ENCODE measurements at places on chromosomes 3 and 15.
A peak's percentile ranks its signal among the peaks of the same experiment; 100 is the strongest.

GRCh38 chr3:168596175-168596823, 500.6 kb upstream of the GOLIM4 start:
- no peak for DNase-seq

DNA sequence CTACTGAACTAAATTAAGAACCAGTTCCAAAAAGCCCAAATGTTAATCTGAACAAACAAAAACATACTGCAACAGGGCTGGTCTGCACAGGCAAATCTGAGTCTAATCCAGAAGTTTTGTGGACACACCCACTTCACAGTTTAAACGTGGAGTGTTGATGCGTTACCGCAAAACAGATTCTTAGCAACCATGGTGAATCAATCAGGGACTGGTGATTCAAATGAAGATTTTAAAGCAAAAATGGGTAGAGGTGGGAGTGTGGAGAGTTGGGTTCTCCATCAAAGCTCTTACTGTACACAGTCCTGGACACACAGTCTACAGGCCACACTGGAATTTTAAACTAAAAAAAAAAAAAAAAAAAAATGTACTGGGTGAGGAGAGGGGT, 5.2 kb downstream of the ANXA2 start:
- no peak for DNase-seq

- no peak for DNase-seq
Measured at GRCh38 chr3:171199473-171199829, 172.9 kb upstream of the SLC2A2 start.

DNA sequence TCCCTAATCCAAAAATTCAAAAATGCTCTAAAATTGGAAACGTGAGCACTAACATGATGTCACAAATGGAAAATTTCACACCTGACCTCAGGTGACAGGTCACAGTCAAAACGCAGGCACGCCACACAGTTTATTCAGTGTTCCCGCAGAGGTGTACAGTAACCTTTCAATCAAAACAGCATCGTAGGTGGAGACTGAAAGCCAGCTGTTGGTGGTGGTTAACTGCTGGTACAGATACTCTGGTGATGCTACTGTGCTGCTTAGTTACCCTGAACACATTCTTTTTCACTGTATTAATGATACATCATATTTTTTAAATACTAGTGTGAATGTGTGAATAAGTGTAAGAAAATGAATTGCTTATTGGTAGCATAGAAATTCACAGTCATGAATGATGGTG, 23.8 kb downstream of the RAB11A start:
- DNase-seq: no peak

GRCh38 chr15:89855948-89856347, 37.8 kb downstream of the AP3S2 start:
- DNase-seq: no peak

DNA sequence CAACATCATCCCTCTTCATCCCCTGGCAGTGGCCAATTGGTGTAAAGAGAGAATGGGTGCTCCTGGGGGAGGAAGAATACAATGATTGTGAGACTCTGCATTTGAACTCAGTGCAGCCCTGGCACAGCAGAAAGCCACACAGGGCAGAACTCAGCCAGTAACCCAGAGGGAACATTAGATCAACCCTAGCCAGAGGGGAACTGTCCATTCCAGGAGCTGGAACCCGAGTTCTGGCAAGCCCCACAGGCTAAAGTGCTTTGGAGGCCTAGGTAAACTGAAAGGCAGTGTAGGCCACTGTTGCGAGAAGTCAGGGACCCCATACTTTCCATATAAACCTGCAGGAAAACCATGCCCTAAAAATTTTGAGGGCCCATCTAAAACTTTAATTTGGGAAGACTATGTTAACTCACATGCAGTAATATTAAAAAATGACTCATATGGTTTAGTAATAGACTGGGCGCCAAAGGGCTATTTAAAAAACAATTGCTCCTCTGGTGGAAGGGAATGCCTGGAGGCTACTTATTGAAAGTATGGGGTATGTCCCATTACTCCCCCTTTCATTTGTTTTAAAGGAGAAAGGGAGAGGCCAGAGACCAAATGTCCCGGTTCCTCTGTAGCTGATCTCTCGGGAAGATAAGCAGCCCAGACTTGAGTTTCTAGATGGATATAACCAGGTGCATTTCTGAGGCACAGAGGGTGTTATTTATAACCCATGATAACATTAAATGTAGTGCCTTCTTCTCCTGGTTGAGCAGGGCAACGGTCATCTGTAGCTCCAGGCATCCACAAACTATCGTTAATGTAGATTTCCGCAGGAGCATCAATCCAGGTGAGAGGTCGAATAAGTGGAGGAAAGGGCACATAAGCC, 5.8 kb upstream of the RAD51 start:
- no peak for DNase-seq

- no peak for DNase-seq
Measured at GRCh38 chr3:169327546-169328356, 335.8 kb downstream of the MECOM start.

DNA sequence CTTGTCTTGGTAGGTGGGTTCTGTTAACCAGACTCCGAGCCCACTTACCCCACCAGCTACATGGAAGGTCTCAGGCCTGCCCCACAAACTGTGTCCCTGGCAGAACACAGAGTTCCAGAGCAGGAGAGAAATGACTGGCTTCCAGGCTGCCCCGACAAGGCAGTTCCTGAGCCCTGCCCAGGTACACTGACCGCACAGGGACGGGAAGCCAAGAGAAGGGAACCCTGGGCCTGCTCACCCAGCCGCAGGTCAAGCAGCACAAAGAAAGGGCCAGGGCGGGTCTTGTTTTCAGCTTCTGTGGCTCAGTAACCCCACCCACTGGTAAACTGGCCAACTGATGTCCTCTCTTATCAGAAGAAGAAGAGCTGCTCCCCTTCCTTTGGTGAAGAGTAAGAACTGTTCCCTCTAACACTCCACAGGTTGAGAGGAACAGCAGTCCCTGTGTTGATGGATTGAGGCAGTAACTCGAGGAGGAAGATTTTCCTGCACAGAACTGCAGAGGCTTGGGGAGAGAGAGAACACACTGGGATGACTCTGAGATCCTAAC, 68.4 kb downstream of the CRTC3 start:
- DNase-seq: peak; percentile 74

GRCh38 chr15:38671675-38672254, 107.2 kb upstream of the RASGRP1 start:
- DNase-seq: no peak

GRCh38 chr3:170448584-170448983, 29.9 kb downstream of the CLDN11 start:
- no peak for DNase-seq

DNA sequence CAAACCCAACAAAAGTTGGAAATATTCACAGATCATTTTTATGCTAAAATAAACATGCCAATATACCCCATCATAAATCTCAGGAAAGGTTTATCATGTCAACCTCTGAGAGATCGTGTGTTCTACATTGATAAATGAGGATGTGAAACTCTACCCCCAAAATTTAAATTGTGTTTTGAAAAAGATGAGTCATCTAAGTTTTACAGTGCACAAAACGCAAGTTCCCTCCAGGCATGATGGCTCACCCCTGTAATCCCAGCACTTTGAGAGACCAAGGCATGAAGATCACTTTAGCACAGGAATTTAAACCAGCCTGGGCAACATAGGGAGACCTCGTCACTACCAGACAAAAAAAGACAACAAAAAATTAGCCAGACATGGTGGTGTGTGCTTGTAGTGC, 1487.0 kb upstream of the GBE1 start:
- DNase-seq: no peak

- no peak for DNase-seq
Measured at GRCh38 chr3:60307562-60308199, 943.6 kb downstream of the FHIT start.

Measured in ureter (tissue), 1 donor.